Stimulated activated CD4-positive, alpha-beta T cell treated with anti-CD3 and anti-CD28 coated beads, TNF-alpha, amount 100 ng/mL, for 4 hours (primary cell): ENCODE measurements at places on chromosomes 5 and 9.

DNA sequence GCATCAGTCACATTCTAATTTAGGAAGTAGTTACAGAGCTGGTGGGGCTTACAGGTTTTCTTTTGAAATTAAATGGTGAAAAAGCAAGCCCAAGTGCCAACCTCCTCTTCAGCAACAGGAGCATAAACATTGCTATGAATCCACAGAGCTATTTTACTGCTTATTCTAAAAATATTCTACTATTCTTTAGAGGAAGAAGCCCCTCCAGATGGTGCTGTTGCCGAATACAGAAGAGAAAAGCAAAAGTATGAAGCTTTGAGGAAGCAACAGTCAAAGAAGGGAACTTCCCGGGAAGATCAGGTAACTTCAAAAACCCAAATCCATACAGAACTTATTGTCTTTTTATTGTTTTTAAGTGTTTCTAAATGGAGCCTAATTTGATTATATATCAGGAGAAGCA is 202.8 kb downstream of the CWC27 start:
- DNase-seq = no peak

DNA sequence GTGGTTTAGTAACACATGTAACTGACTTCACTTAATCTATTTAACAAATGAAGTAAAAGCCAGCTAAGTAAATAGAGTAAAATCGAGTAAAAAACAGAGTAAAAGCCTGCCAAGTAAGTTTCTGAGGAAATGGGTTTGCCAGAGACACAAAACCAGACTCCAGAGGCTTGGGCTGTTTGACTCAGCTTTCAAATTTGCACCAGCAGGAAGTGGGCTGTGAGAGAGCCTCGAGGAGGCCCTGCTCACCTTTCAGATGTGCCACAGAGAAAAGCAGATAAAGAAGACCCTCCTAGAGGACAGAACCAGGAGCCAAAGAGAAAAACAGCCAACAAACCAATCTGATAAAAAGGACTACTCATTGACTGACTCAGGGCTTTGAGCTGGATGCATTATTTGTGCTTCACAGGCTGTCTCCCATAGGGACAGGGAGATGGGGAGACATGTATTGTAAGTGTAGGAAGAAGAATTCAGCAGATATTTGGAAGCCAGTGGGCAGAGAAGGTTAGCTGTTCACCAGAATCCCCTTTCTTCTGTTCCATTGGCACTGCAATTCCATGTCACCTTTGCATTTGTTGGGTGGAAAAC is 14.4 kb upstream of the AMACR start:
- DNase-seq = no peak

- no peak for DNase-seq
Observed at GRCh38 chr9:128048663-128049062, 18.5 kb downstream of the NAIF1 start.

DNA sequence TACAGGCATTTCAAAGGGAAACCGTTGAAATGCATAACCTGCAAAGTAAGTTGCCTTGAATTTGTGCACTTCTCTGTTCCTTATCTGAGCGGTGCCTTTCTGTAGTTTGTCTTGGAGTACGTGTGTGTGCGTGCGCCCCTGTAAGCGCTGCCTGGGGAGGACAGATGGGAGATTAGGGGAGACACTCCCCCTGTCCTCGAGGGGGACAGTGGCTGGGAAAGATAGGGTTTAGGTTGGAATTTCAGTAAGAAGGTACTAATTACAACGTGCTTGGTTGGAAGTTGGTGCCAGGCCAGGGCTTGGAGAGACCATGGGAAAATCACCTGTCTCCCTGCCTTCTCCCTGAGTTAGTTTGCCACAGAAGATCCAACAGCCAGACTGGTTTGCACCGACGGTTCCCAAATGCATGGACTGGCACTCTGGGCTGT is 73.2 kb downstream of the PIK3R1 start:
- no peak for DNase-seq

GRCh38 chr5:57650360-57651069 is 167.9 kb upstream of the ACTBL2 start:
- no peak for DNase-seq

DNA sequence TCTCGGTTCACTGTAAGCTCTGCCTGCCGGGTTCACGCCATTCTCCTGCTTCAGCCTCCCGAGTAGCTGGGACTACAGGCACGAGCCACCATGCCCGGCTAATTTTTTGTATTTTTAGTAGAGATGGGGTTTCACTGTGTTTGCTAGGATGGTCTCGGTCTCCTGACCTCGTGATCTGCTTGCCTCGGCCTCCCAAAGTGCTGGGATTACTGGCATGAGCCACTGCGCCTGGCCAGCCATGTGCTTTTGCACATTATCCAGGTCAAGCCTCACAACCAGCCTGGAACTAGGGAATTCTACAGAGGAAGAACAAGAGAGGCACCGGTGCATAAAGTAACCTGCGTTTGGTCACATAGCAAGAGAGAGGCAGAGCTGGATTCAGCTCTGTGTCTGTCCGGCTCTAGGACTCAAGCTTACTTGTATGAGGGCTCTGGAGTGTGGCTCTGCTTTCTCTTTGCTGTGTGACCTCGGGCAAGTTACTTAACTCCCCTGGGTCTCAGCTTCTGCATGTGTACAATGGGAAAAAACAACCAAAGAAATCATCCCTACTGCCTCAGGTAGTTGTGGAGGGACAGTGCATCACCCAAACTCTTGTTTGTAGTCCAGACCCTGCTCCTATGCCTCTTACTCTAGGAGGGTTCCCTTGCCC is 6.3 kb downstream of the FGF18 start:
- no peak for DNase-seq

DNA sequence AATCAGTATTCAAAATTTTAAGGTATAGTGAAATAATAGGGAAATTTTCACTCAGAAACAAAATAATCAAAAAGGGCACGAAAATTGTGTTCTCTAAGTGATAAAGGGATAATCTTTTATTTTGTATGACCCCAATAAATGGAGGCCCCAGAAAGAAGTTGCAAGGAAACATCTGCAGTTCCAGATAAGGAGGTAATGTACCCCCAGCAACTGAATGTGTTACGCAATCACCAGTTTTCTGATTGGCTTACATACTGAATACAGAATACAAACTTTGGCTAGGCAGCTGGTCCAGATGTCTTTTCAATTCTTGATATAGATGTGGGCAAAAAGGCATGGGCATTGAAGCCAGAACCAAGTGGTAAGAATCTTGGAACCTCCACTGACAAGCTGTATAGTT is 1.7 kb upstream of the TOPORS start:
- DNase-seq = no peak

DNA sequence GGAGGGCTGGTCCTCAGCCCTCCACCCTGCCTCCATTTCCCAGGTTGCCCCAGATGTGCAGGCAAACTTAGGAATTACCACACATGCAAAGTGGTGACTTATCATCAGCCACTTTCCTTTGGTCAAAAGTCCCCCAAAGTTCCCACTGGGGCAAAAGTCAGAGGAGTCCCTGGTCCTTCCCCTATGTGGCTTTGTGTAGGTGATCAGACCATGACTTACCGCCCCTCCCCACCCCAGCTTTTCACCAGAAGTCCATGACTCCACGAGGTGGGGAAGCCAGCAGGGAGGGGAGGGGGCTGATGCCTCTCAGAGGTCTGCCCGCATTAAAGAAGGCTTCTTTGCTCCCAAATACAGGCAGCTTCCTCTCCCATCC is 5.8 kb downstream of the TRAF1 start:
- DNase-seq = no peak

- DNase-seq = no peak
Observed at GRCh38 chr5:168334695-168335094, 43.2 kb downstream of the WWC1 start.

DNA sequence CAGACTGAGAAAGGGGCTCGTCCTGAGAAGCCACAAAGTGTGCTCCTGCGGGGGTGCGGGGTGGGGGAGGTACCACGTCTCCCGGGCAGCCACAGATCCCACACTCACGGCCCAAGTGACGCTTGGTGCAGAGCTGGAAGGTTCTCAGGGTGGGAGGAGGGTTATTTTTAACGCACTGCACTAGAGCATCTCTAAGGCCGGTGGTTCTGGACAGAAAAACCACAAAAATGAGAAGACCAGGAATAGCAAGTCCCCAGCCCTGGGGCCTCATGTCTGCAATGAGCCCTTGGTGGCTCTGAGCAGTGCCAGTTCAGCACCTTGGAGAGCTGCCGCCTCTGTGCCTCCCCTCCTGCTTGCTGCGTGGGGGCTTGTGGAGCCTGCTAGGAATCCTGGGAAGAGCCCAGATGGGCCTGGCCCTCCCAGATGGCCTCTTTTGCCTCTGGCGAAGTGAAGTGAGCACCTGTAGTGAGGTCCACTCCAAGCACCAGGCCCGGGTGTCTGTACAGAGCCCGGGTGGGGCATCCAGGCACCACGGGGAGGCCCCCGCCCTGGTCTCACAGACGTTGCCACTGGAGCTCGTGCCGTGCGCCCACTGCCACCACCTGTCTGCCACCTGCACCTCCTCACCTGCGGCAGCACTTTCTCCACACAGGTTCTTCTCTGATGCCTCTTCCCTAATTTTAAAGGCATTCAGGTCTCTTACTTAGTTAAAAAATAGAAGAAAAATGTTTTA is 48.9 kb upstream of the CACNA1B start:
- no peak for DNase-seq

DNA sequence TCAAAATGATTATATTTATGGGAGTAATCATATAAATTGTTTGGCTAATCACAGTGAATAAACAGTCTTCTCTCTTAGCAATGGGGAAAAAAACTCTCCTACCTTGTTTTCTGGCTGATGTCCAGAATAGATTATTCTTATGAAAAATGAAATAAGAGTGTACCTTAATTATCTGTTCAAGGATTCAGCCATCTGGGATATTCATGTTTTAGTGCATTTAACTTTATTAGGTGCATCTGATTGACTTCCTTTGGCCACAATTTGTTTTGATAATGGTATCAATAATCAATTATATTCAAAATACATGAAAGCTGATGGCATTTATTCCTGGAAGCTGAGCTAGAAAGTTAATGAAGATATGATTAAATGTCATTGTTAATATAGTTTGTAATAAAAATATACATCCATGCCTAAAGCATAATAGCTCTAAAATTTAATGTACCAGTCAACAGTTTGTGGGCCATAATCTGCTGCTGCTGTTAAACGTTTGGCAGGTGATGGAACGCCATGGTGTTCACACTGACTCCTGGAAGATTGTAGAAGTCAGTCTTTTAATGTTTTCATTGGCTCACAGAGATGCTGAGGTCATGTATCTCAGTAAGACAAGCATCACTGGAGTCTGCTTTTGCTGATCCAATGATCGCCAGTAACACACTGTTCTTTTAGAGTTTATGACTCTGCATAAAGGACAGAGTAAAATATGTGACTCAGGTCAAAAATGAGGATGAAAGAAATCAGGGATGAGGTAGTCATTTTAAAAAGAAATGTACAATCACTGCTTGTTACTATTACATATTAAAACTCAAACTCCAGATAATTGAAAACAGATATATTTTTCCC is 105.8 kb downstream of the ISL1 start:
- no peak for DNase-seq

DNA sequence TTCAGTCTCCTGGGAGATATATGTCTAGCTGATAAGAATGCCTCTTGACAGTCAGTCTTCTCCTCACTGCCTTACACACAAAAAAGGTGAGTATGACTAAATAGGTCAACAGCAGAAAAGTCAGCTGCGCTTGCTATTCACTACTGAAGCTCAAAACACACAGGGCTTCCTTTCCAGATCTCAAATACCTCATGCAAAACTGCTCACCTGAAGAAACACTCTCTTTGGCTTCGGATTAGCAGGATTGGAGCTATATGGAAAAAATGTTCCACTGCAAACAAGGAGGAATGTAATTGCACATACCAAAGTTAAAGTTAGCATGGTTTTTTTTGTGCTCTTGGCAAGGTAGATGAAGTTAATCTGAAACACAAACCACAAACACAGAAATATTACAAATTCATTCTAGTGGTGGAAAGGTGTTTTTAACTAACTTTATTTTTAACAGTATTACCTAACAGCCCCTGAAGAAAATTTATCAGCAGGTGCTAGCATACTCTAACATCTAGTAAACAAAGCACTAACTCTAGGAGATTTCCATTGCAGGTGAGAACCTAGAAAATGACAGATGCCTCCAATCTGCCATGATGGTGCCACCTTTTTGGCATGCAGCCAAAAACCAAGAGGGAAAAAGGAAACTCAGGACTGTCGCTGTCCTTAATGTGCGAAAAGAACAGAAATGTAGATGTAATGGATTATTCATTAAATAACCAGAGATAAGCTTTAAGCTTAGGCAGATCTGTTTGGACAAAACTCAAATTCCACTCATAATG is 31.8 kb downstream of the ERMP1 start:
- no peak for DNase-seq

- DNase-seq = no peak
Observed at GRCh38 chr9:74006935-74007334, 490.2 kb upstream of the RORB start.

DNA sequence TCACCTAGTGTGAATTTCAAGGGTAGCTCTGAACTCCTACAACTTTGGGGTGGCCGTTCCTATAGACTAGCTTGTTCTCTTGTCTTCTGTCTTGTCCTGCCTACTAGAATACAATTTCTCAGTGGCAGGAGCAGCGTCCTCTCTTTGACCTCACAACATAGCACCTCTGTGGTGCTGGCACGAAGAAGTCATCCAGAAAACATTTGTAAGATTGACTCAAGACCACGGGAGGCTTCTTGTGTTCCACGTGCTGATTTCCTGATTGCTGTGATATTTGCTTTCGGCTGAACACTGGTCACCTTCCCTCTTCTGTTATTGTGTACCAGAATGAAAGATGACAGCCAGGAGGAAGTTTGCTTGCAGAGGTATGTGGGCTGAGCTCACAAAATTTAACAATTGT is 27.0 kb downstream of the SLC1A1 start:
- DNase-seq = no peak

DNA sequence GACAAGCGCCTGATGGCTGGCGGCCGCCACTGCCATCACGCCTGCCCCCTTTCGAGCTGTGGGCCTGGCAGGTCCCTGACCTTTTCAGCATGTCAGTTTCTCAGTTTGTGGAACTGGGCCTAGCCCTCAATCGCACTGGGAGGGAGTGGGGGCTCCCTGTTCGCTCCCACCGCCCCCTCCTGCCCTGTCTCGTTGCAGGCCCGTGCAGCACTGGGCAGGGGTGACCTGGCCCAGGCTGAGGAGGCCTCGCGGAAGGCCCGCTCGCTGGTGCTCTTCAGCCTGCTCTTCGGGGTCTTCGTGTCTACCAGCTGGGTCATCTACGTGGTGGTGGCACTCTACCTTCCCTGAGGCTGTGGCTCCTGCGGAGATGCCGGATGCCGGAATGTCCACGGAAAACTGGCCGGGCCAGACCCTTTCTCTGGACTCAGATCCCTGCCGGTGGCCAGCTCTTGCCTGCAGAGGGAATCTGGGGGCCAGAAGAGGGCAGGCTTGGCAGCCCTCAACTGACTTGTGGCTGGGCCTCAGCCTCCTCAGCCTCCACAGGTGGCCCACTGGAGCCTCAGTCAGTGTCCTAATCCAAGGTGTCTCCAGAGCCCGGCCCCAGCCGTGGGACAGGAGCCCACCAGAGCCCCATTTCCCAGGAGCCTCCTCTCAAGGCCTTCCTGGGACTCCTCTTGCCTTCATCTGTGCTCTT is 12.7 kb downstream of the PRRT1B start:
- no peak for DNase-seq

DNA sequence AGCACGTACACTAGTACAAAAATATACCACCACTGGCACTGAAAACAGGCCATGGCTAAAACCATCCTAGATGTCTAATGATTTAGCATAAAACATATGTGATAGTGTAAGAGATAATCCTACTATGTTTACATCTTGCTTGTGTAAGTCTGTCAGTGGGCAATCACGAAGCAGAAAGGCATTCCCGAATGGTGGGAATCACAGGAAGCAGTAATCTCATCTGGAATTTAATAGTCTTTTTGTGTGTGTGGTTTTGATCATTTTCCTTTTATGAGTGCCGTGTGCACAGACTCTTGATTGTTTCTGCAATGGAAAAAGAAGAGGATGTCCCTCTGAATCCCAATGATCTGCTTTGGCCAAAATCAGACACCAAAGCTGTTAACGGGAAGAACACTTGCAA is 200.5 kb downstream of the EBF1 start:
- DNase-seq = no peak
